ENCODE measurements at places on chromosomes 12 and 14.

DNA sequence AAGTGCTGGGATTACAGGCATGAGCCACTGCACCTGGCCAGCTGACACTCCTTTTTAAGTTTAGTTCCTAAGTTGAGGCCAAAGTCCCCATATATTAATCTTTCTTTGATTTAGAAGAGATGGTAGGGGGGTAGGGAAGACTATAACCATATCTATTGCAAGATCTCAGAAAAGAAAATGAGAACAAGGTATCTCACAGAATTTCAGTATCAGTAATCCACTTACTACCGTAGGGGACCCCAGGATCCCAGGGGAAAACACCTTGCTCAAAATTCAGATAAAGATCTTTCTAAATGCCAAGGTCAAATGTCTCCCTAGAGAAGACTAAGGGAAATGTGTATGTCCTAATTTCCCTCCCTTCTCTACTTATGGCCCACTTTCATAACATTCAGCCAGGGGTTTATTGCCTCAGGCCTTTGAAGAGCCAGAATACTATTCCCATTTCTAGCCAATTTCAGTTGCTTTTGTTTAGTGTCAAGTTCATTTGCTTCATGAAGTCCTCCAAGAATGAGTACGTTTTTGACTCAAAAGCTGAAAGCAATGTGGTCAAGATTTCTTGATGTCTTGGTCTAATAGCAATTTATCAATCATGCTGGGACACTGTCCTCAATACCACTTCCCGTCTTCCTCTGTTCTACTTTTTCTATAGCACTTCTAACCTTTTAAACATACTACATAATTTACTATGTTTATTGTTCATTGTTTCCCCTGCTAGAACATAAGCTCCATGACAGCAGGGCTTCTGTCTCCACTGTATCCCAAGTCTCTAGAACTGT, 86.3 kb downstream of the DCAF5 start:
- no peak for DNase-seq

GRCh38 chr12:13177373-13177772, 19.2 kb upstream of the EMP1 start:
- DNase-seq = no peak

- no peak for DNase-seq
Measured at GRCh38 chr12:67884596-67884995, 104.7 kb upstream of the IFNG-AS1 start.

GRCh38 chr12:104578453-104578852, 121.7 kb downstream of the CHST11 start:
- DNase-seq = peak; percentile 78

- no peak for DNase-seq
Measured at GRCh38 chr12:32061033-32061432, 45.6 kb upstream of the BICD1 start.

- DNase-seq = no peak
Measured at GRCh38 chr12:49105504-49106084, 5.1 kb downstream of the LMBR1L start.

Measured in kidney capillary endothelial cell (primary cell).